Fibroblast of skin of scalp (primary cell): ENCODE measurements at places on chromosomes 1 and 21.
A peak's percentile ranks its signal among the peaks of the same experiment; 100 is the strongest.

DNA sequence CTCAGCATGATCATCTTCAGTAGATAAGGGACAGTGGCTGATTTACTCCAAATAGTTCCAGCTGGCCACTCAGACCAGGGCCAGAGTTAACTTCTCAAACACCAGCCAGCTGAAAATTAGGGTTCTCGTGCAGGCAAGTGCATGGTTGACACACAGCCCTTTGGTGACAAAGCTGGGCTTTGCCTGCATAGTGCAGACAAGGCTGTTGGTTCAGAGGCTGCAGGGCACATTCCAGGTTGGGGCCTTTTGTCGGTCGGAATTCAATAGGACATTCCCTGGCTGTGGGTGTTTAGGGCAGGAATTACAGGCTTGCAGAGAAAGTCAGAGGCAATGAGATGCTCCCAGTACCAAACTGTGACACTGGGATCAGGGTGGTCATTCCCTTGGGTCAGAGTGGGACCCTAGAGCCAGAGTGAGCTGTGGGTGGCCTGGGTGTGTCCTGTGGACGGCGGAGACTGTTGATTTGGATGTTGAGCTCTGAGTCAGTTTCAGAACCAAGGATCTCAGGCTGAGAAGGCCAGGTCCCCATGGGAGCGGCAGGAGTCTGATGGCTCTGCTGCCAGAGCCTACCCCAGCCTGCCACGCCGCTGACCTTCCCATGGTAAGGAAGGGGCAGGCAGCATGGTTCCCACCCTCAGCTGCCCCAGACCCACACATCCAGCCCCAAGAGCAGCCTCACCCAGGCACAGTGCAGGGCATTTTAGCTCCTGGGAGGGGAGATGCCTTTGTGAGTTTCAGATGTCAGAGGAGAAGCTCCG, 56.2 kb downstream of the STUM start:
- DNase-seq, result peak; percentile 33

GRCh38 chr1:198837278-198838021, 198.6 kb downstream of the PTPRC start:
- no peak for DNase-seq

GRCh38 chr1:91020967-91021685, 709 bp downstream of the ZNF644 start:
- peak; percentile 85 for DNase-seq

GRCh38 chr1:117570988-117571409, 34.8 kb upstream of the TENT5C start:
- no peak for DNase-seq

DNA sequence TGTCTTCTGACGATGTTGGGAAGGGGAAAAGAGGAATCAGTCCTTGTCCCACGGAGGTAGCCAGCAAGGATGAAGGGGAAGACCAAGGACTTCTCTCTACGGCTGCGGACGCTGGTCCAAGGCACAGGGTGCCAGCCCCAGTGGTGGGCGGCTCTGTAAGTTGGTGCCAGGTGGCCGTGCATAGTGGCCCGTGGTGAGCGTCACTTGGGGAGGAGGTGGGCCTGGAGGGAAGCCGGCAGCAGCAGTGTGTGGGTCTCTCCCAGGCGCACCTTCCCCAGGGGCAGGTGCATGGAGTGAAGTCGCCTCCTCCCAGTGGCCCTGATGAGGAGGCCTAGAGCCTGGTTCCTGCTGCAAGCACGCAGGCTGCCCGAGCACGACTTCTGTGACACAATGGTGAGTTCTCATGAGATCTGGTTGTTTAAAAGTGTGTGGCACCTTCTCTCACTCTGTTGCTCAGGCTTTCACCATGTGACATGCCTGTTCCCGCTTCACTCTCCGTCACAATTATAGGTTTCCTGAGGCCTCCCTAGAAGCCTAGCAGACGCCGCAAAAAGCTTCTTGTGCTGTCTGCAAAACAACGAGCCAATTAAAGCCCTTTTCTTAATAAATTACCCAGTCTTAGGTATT, 43.6 kb upstream of the TIAM1 start:
- no peak for DNase-seq

DNA sequence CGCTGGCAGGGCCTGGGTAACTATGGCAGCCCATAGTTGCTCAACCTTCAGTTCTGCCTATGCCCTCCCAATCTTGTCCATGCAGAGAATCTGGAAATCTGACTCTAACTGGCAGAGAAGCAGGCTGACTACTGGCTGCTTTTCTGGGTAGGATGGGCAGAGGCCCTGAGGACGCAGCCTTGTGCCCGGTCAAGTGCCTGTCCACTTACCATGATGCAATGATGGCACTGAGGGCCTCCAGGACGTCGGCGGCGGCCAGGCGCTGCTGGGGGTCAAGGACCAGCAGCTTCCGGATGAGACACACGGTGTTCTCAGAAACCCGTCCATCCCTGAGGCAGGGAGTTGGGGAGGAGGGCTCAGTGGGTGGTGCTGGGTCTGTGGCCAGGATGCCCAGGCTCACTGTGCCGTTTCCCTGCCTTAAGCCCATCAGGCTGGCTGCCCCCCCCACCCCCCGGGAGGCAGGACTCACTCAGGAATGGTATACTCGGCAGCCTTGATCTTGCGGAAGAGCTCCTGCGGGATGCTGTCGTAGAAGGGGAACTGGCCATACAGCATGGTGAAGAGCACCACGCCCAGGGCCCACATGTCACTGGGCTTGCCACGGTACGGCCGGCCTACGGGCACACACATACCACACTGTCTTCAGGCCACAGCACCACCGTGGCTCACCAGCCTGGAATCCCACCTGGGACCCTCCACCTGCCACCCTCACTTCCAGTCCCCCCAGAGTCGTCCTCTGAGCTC, 20.4 kb upstream of the EVA1B start:
- no peak for DNase-seq

- DNase-seq, result no peak
Observed at GRCh38 chr1:24329331-24329730, 10.2 kb downstream of the GRHL3 start.

GRCh38 chr1:20508411-20508771, 440 bp upstream of the MUL1 start:
- DNase-seq, result no peak

DNA sequence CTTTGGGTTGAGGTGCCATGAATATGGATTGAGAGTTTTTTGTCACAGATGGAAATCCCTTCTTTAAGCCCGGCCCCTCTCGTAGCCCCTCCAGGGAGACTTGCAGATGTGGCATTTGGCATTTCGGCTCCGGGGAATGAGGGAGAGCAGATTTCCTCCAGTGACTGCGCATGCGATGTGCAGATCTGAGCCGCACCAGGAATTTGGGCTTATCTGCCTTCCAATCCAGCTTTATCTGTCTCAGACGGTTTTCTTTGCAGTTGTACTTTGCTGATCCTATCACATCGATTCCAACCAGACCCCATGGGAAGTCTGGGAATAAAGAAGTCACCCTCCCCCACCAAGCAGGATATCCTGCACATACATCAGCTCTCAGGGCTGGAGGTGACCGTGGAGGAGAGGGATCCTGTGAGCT, 11.7 kb downstream of the KIF26B start:
- DNase-seq, result peak; percentile 64

DNA sequence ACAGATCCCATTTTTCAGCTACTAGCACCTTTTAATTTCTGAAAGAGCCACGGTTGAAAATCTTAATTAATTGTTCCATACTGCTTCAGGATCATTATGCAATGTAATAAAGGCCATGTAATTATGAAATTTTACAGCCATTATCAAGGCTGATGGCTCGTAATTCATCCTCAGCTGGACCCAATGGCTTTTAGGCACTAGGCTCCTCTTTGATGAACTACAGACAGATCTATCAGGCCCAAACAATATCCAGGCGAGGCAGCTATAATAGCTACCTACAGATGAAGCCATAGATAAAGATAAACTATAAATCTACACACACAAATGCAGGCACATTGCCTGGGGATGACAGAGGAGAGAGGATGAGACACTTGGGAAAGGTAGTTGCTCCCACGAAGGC, 110.5 kb upstream of the USH2A start:
- no peak for DNase-seq

DNA sequence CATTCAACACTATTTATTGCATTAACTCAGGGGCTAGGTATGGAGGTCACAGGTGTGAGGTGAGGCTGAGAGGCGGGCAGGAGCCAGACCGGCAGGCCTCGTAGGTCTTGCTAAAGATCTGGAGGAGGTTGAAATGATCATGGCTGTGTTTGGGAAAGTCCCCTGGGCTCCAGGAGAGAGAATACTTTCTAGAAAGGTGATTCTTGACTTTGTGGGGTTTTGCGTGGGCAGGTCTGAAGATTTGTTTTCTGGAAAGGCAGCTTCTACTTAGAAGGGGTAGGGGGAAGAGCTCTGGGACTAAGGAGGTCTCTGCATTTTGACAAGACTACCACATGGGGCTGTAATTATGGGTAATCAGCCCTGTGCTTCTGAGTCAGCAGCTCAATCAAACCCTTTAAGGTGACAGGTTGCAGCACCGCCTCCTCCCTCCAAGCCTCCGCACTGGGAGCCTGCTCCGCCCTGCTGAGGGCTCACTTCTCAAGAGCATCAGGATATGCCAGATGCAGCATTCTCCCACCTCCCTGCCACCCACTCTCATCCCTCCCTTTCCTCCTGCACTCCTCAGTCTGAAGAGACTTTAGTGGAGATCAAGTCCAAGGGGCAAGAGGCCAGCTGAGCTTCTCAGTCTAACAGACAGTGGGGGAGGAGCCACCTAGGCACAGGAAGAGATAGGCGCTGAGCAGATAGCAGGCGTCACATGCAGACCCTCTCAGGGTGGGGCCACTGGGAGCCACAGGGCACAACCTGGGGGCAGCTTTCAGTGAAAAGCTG, 30.5 kb downstream of the SLC30A1 start:
- DNase-seq, result no peak

GRCh38 chr1:156180471-156180870, 13.4 kb upstream of the SLC25A44 start:
- DNase-seq, result no peak

DNA sequence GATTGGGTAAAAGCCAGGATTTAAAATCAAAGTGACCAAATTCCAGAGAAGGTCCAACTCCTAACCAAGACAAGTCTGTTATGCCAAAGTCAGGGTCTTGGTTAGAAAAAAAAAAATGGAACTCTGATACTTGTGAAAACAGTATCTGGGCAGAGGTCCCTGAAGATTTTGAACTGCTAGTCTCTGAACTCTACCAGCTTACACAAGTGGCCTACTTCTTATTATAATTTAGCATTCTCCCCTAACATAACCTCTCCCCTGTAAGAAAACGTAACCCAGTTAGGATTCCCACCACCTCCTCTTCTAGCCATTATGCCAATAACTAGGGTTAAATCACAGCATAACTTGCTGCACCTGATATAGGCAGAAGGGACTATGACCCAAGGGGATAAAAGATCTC, 220.5 kb downstream of the COL24A1 start:
- DNase-seq, result no peak

DNA sequence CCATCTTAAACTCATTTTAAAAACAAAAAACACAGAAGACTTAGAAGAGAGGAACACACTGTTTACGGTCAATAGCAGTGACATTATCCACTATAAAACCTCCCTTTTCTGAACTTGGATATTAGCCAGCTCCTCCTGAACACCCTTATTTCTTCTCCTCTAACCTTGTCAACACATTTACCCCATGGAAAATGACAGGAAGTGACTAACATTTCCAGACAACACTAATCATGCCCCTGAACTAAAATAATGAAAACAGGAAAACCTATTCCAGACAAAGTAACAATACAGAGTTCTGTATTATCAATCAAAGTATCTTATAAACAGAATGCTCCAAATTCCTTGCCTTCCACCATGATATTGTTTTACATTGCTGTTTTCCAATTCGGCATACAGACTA, 45.3 kb downstream of the PALMD start:
- no peak for DNase-seq

DNA sequence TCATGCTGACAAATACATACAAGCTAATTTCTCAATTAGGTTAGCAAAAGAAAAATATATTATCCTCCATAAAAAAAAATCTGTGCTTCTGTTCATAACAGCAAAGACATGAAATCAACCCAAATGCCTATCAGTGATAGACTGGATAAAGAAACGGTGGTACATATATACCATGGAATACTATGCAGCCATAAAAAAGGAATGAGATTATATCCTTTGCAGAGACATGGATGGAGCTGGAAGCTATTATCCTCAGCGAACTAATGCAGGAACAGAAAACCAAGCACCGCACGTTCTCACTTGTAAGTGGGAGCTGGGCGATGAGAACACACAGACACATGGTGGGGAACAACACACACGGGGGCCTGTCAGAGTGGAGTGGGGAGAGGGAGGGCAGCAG, 84.0 kb upstream of the PALMD start:
- DNase-seq, result no peak

DNA sequence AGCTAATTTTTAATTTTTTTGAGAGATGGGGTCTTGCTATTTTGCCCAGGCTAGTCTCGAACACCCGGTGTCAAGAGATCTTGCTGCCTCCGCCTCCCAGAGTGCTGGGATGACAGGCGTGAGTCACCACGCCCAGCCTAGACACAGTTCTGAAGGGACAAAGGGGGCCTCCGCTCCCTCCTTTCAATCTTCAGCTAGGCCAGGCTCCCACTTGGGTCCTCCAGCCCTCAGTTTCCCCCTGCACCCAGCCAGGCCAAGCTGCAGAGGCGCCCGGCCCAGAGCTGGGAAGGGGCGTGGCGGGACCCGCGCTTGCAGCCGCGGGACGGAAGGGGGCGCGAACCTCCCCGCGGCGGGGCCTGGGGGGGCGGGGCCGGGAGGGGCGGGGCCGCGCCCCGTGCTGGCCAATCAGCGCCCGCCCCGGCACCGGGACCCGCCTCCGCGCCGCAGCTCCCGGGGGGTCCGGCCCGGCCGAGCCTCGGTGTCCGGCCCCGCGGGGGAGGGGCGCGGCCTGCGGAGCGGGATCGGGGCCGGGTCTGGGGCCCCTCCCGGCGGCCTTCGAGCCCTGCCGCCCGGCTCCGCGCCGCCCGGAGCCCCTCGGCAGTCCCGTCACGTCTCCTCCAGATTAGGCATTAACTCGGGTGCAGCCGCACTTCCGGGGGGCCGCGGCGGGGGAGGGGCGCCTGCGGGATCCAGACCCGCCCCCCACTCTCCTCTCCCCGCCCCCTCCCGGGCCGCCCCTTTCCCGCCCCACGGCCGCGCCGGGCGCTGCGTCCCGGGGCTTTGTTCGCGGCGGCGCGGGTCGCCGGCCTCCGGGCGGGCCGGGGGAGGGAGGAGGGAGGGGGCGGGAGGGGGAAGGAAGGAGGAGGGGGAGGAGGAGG, 559 bp upstream of the AGRN start:
- peak; percentile 91 for DNase-seq

DNA sequence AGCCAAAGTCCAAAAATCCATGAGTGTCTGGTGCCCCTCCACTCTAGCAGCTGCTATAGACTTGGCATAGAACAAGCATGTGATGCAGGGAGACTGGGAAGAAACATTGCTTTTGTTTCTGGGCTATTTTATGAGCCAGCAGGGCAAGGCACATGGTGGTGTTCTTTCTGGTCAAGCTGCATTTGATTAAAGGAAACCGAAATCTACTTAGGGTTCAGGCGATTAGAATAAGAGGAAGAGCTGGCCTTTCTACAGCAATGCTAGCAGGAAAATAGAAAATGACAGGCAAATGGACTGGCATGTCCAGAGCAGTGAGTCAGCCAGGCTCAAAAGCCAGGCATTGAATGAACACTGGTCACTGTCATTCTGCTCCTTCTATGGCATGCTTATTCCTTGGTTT, 28.5 kb upstream of the ARHGAP29 start:
- DNase-seq, result no peak
